ENCODE measurements at places on chromosomes 2 and 18.

GRCh38 chr18:26548415-26549262 is at the start of gene KCTD1:
Gene KCTD1, minus strand, starts transcription at chr18:26548553. Its CDS starts 17 bp downstream, at chr18:26548536.
- DNase-seq: peak; percentile 60

GRCh38 chr2:147420517-147420916 is 424.3 kb upstream of the ACVR2A start:
- DNase-seq: no peak

DNA sequence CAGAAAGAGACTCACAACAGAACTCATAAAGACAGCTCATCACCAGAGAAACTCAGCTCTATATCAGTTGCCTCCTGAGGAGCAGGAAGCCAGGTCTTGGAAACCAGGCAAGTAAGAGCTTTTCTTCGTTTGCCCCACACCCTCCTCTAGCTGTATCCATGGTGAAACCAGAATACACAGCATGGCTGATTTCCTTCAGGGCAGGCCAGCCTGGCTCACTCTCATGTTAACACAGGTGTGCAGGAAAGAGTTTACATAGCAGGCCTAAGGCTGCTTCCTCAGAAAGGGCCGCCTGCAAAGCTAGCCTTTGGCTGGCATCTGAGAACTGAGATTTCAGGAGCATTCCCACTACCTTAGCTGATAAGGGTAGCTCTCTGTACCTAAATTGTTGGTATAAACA is 65.7 kb downstream of the KLHL14 start:
- DNase-seq: no peak

GRCh38 chr18:9757827-9758621 is 49.9 kb downstream of the RAB31 start:
- DNase-seq: no peak

- DNase-seq: no peak
Observed at GRCh38 chr2:8315531-8316165, 366.2 kb upstream of the ID2 start.
